ENCODE measurements at places on chromosomes 7 and 10. TPM values are rescaled to one million over a fixed set of nuclear protein-coding genes. Genes with fewer than 3 reads are reported as not detected.

Gene HOXA9
- not detected for polyA plus RNA-seq

Gene TYSND1
- 28.0 TPM for polyA plus RNA-seq

Gene TMEM225B
- polyA plus RNA-seq, result 0.61 TPM

Gene SLC26A3
- polyA plus RNA-seq, result not detected

Gene SLF2
- 11.8 TPM for polyA plus RNA-seq

Gene TMEM270
- not detected for polyA plus RNA-seq

DNA sequence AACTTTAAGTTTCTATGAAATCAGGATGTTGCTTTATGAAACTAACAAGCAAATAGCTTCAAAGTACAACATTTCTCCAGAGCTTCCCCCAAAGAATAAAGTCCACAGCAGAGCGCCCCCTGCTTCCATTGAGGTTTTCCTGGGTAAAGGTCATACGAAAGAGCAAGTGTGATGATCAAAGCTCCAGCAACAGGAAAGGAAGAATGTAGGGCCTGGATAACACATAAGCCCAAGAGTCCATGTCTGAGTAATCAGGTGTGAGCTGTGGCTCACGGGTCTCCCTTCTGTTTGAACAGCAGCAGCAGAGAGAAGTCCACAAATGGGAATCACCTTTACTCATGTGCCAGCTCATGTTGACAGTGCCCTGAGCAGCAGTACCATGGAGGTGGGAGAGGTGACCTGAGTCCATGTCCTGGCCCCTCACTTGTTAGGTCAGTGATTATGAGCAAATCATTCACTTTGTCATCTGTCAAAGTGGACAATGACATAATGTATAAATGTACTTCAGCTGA is 50.5 kb downstream of the MRPL32 start:
- H3K4me3 ChIP-seq, result no peak overlapping the region
- H3K27ac ChIP-seq, result no peak overlapping the region
- no peaks in the 10 kb centered on the region for H3K36me3 ChIP-seq
- no peaks in the 10 kb centered on the region for H3K27me3 ChIP-seq
- no peaks in the 10 kb centered on the region for H3K4me1 ChIP-seq

DNA sequence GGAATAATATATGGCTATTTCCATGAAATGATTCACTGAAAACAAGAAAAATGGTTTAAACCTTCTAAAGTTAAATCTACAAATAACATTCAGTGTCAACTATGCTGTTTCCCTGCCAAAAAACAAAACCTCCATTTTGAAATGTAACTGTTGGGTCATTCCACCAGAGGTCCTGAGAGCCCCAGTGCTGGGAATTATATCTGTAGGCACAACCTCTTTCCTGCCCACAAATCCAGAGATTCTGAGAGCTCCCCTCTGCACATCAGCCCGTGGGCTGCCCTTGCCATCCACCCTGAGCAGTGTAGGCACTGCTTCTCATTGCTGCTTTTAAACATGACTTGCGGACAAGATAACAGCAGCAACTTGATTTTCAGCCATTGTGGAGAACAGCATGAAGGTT is 198.6 kb downstream of the TMEM178B start:
- H3K36me3 ChIP-seq, result no peaks in the 10 kb centered on the region
- H3K27ac ChIP-seq, result no peak overlapping the region
- H3K27me3 ChIP-seq, result no peaks in the 10 kb centered on the region
- no peak for DNase-seq
- no peak overlapping the region for H3K4me3 ChIP-seq

DNA sequence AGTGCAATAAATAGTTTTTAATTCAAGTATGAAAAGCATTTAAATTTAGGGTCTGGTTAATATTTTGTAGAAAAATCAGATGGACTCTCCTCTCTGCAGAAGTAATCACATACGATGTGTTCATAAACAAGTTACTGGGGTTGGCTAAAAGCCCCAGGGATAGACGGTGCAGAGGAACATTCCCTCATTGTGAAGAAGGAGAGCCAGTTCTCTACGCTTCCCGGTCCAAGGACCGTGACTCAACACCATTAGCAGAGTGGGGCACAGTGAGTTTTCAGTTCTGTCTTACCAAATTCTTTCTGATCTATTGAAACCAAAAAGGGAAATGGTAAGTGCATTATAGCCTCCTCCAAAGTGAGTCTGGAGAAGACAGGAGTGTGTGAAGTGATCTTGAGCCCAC is 327.8 kb downstream of the WDR37 start:
- H3K4me3 ChIP-seq, result no peak overlapping the region
- no peaks in the 10 kb centered on the region for H3K4me1 ChIP-seq
- DNase-seq, result no peak
- no peak overlapping the region for H3K27ac ChIP-seq

DNA sequence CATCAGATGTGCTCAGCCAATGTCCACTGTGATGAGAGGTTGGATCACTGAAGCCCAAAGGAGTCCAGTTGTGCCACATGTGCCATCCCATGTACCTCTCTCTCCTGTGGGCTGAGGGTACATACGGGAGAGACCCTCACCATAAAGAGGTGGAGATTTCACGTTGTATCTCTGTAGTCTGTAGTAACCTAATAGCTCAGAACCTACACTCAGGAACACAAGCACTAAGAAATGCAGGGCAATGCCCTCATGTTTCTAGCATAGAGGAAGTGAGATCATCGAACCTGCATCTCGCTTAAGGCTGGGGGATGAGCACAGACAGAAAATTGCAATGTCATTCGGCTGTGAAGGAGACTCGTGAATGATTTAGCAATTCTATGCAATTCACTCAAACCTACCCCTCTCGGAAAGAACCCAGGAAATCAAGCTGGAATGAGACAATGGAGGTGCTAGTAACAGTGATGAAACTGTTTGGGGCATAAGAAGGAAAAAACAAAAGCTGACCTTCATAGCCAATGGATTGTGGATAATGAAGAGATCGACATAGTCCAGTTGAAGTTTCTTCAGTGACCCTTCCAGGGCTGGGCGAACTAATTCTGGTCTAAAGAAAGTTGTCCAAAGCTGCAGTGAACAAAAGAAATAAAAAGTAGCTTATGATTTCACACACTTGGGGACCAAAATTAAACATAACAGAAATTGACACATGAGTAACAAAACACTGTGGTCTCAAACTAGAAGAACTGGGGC is 80.3 kb upstream of the UCN3 start:
- DNase-seq, result no peak
- no peak overlapping the region for H3K4me3 ChIP-seq
- H3K27me3 ChIP-seq, result no peaks in the 10 kb centered on the region
- no peaks in the 10 kb centered on the region for H3K4me1 ChIP-seq
- no peak overlapping the region for H3K27ac ChIP-seq

DNA sequence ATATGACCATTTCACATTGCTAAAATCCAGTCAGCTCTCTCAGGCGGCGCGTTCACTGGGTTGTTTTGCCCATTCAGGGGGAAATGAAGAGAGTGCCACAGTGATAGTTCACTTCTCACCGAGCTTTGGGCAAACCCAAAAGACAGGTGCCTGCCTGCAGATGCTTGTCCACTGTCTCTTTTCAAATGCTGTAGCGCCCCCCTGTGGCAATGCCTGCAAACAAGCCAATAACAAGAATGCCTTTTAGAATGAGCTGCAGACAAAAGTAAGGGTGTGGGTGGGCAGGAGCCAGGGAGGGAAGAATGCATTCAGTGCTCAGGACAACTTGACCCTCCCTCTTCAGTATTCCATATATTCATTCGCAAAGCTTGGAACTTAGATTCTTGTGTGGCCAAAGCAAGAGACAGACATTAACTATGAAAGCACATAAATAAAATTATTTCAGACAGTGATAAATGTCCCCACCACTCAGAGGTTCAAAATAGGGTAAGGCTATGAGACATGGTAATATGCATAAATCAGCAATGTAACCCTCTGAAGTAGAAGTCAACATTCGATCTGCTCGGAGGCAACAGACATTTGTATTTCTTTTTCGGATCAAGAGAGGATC is 86.9 kb downstream of the JAZF1 start:
- no peak overlapping the region for H3K4me3 ChIP-seq
- no peak overlapping the region for H3K27ac ChIP-seq
- no peaks in the 10 kb centered on the region for H3K27me3 ChIP-seq
- peaks cover 19% of the 10 kb centered on the region for H3K4me1 ChIP-seq
- peak; percentile 57 for DNase-seq
- H3K36me3 ChIP-seq, result no peaks in the 10 kb centered on the region

GRCh38 chr7:518630-519483 is 789 bp downstream of the PDGFA start:
- peaks cover 40% of the 10 kb centered on the region for H3K4me1 ChIP-seq
- DNase-seq, result peak; percentile 47
- H3K36me3 ChIP-seq, result no peaks in the 10 kb centered on the region
- H3K4me3 ChIP-seq, result no peak overlapping the region
- H3K27ac ChIP-seq, result no peak overlapping the region

GRCh38 chr10:88281592-88282347 is 301.3 kb downstream of the RNLS start:
- no peaks in the 10 kb centered on the region for H3K27me3 ChIP-seq
- peak; percentile 32 for DNase-seq
- H3K27ac ChIP-seq, result peak overlapping the region; percentile 6
- peaks cover 22% of the 10 kb centered on the region for H3K4me1 ChIP-seq
- H3K4me3 ChIP-seq, result no peak overlapping the region

DNA sequence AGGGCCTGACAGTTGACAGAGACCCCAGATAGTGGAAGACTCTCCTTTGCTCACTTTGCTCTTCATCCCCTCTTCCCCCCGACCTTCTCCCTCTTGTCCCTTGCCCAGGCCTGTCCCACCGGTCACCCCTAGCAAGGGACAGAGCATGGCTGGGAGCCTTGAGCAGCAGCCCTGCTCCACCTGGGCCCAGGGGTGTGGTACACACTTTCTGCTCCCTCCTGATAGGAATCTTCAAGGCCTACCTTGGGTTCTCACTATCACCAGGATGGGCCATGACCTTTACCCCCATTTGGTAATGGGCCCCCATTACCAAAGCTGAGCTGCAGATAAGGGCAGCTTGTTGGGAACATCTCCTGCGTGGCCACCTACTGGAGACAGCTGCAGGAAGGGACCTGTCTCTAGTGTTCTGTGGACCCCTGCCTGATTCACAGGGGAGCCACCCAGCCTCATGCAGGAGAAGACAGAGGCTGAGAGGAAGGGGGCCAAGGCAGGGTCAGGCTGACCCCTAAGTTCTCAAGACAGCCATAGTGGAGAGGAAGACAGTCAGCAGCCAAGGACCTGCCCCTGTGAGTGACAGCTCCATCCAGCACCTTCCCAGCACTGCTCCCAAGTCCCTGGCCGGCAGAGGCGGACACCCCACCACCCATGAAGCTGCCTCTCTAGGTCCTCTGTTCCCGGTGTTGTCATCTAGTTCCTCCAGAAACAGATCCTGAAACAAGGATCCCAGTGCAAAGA is 913 bp upstream of the NPC1L1 start:
- H3K27ac ChIP-seq, result no peak overlapping the region
- no peaks in the 10 kb centered on the region for H3K27me3 ChIP-seq
- DNase-seq, result no peak
- H3K4me3 ChIP-seq, result no peak overlapping the region

GRCh38 chr10:113071446-113071845 is 121.4 kb downstream of the TCF7L2 start:
- no peak overlapping the region for H3K4me3 ChIP-seq
- no peaks in the 10 kb centered on the region for H3K27me3 ChIP-seq
- no peaks in the 10 kb centered on the region for H3K36me3 ChIP-seq
- no peak for DNase-seq
- H3K27ac ChIP-seq, result no peak overlapping the region

DNA sequence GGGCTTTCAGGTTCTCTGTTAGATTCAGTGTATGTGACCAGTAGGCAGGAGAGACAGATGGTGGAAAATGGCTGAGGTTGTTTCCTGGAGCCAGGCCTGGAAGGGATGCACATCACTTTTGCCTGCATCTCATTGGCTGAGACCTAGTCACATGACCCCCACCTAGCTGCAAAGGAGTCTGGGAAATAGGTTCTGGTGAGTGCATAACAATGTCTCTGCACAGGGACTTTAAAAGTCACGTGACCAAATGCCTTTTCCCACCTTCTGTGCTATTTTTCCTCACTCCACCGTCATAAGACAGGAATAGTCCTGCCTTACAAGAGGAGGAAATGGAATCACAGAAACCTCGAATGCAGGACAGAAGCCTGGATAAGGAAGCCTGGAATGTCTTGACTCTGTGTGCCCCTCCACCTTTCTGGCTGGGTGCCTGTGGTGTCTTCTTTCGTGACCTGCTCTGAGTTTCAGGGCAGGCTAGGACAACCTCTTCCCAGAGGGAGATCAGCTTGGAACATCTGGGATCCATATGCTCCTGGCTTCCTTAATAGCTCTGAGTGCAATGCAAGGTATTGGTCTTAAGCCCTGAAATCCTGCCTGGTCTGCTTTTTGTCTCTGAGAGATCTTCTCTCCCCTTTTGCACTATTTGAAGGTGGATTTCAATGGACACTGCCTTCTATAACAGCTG is 139.9 kb upstream of the ZNF438 start:
- H3K36me3 ChIP-seq, result no peaks in the 10 kb centered on the region
- no peaks in the 10 kb centered on the region for H3K27me3 ChIP-seq
- no peak for DNase-seq

DNA sequence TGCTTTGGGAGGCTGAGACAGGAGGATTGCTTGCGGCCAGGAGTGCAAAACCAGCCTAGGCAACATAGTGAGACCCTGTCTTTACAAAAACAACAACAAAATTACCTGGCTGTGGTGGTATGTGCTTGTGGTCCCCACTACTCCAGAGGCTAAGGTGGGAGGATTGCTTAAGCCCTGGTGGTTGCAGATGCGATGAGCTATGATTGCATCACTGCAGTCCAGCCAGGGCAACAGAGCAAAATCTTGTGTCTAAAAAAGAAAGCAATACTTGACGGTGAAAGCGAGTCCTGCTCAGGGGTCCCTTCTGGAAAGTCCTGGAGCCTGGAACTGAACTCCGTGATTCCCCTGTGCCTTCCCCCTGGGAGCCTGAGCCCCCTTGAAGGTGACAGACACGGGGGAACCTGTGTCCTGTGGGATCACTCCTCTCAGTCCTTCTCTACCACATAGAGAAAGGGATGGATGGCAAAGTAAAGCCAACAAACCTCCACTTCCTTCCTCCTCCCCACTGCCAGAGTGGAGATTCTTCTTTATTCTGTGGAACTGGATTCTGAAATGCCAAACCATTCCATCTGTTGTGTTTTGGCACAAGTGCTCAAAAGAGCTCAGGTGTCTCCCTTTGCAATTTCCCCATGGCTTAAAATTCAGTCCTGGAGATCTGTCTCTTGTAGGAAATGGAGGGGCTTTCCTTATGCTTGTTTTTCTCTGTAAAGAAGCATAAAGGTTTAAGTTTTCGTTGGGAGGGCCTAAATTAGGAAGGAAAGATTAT is 50.6 kb downstream of the KIAA1217 start:
- H3K27ac ChIP-seq, result no peak overlapping the region
- no peaks in the 10 kb centered on the region for H3K27me3 ChIP-seq
- no peak overlapping the region for H3K4me3 ChIP-seq
- DNase-seq, result no peak
- H3K4me1 ChIP-seq, result no peaks in the 10 kb centered on the region

- peak overlapping the region; percentile 74 for H3K4me3 ChIP-seq
- peaks cover 40% of the 10 kb centered on the region for H3K4me1 ChIP-seq
- no peak for DNase-seq
Observed at GRCh38 chr10:124091646-124092249, 1.6 kb downstream of the CHST15 start.

Data from B cell (primary cell).